ENCODE measurements at places on chromosomes 12 and 14. TPM values are rescaled to one million over a fixed set of nuclear protein-coding genes. Genes with fewer than 3 reads are reported as not detected.

GRCh38 chr14:92431199-92431725 is 82.3 kb upstream of the RIN3 start:
- no peak overlapping the region for H3K27ac ChIP-seq
- H3K27me3 ChIP-seq: no peaks in the 10 kb centered on the region
- no peaks in the 10 kb centered on the region for H3K4me1 ChIP-seq

GRCh38 chr12:124024263-124024678 is 51.3 kb downstream of the ZNF664 start:
- H3K36me3 ChIP-seq: no peaks in the 10 kb centered on the region
- DNase-seq: no peak
- H3K27ac ChIP-seq: no peak overlapping the region

- no peaks in the 10 kb centered on the region for H3K4me1 ChIP-seq
- no peak for DNase-seq
- H3K36me3 ChIP-seq: no peaks in the 10 kb centered on the region
- no peak overlapping the region for H3K4me3 ChIP-seq
- no peak overlapping the region for H3K27ac ChIP-seq
- peaks cover 14% of the 10 kb centered on the region for H3K27me3 ChIP-seq
Observed at GRCh38 chr12:114006482-114007425, 40.6 kb upstream of the RBM19 start.

PMEL gene
- 0.73 TPM for total RNA-seq

DNA sequence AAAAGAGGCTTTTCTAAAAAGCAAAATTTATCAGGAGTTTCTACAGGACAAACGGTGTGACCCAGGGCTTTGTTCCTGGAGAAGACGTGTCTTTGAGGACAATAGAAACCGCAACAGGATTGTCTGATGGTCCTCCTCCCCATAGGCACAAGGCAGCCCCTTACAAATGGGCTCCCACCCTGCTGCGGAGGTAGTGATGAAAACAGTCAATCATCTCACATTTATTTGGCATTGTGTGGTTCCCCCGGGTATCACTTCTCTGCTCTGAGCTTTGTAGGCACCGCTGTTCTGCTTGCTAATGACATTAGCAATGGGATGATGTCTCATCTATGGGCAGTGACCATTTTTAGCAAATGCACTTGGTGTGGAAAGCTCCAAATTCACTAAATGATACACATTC is 155.5 kb upstream of the TMPO start:
- DNase-seq: no peak
- no peak overlapping the region for H3K4me3 ChIP-seq
- no peaks in the 10 kb centered on the region for H3K4me1 ChIP-seq
- H3K36me3 ChIP-seq: no peaks in the 10 kb centered on the region

GRCh38 chr14:68139431-68140075 is 320.0 kb downstream of the RAD51B start:
- H3K4me1 ChIP-seq: peaks cover 53% of the 10 kb centered on the region
- H3K27me3 ChIP-seq: no peaks in the 10 kb centered on the region
- DNase-seq: no peak
- H3K27ac ChIP-seq: peak overlapping the region; percentile 65
- no peak overlapping the region for H3K4me3 ChIP-seq

GPRC5D gene
- total RNA-seq: not detected

KLRC2 gene
- total RNA-seq: not detected

- no peaks in the 10 kb centered on the region for H3K4me1 ChIP-seq
- no peaks in the 10 kb centered on the region for H3K27me3 ChIP-seq
- H3K4me3 ChIP-seq: no peak overlapping the region
- H3K36me3 ChIP-seq: no peaks in the 10 kb centered on the region
- DNase-seq: no peak
Observed at GRCh38 chr14:101234999-101235334, 326.3 kb upstream of the DIO3 start.

GRCh38 chr12:53670971-53671370 is 4.9 kb downstream of the ATP5MC2 start:
- H3K36me3 ChIP-seq: peaks cover 69% of the 10 kb centered on the region
- H3K27ac ChIP-seq: peak overlapping the region; percentile 21
- no peak overlapping the region for H3K4me3 ChIP-seq

GRCh38 chr12:70925539-70925938 is 5.0 kb upstream of the PTPRR start:
- H3K36me3 ChIP-seq: no peaks in the 10 kb centered on the region
- H3K4me1 ChIP-seq: no peaks in the 10 kb centered on the region
- H3K27ac ChIP-seq: no peak overlapping the region
- no peak overlapping the region for H3K4me3 ChIP-seq
- DNase-seq: no peak

- no peaks in the 10 kb centered on the region for H3K4me1 ChIP-seq
- DNase-seq: no peak
- H3K27me3 ChIP-seq: no peaks in the 10 kb centered on the region
- H3K4me3 ChIP-seq: no peak overlapping the region
- H3K27ac ChIP-seq: no peak overlapping the region
Observed at GRCh38 chr12:24889411-24889810, 59.5 kb downstream of the BCAT1 start.

NOVA1 gene
- 10.2 TPM for total RNA-seq

DNA sequence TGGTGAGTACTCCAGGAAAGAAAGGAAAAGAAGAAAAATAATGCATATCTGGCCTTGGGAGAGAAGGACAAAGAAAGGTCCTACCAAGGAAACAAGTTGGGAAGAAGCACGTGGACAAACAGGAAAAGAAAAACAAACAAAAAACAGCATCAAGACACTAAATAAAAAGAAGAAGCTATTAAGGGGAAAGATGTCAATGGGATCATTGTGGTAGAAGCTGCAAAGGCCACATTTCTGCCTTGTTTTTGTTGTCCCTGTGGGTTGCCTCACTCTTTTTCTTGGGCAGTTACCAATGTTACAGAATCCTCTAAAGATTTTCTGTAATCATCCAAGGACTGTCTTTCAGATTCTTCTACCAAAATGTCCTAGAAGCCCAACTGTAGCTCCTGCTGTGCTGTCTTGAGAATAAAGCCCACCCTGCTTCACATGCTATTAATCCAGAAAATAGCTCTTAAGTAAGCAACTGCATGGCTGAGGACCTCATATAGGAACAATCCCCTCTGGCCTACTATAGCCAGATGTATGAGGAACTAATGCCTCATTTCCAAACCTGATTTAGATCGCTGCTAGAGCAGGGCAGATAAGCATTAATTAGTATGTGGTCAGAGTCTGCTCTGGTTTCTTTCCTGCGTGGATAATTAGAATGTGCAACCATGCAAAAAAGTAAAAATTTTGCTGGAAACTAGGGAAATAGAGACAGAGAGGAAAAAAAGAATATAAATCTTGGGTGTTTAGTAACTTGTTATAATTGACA is 10.2 kb upstream of the CPNE8 start:
- H3K27ac ChIP-seq: no peak overlapping the region
- H3K27me3 ChIP-seq: no peaks in the 10 kb centered on the region
- H3K36me3 ChIP-seq: no peaks in the 10 kb centered on the region
- H3K4me1 ChIP-seq: no peaks in the 10 kb centered on the region
- H3K4me3 ChIP-seq: no peak overlapping the region
- DNase-seq: no peak

- no peak for DNase-seq
- no peaks in the 10 kb centered on the region for H3K36me3 ChIP-seq
- no peak overlapping the region for H3K4me3 ChIP-seq
- H3K27ac ChIP-seq: no peak overlapping the region
Observed at GRCh38 chr12:51320311-51320694, 3.7 kb downstream of the BIN2 start.

DNA sequence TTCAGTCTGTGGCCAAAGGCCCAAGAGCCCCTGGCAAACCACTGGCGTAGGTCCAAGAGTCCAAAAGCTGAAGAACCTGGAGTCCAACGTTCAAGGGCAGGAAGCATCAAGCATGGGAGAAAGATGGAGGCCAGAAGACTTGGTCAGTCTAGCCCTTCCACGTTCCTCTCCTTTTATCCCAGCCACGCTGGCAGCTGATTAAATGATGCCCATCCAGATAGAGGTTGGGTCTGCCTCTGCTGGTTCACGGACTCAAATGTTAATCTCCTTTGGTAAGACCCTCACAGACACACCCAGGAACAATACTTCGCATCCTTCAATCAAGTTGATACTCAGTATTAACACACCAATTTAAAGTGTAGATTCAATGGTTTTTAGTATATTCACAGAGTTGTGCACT is 21.1 kb upstream of the OS9 start:
- H3K36me3 ChIP-seq: no peaks in the 10 kb centered on the region
- H3K27me3 ChIP-seq: no peaks in the 10 kb centered on the region
- no peak for DNase-seq
- no peaks in the 10 kb centered on the region for H3K4me1 ChIP-seq

TAS2R10 gene
- total RNA-seq: 0.51 TPM

- DNase-seq: no peak
- H3K4me3 ChIP-seq: no peak overlapping the region
- no peak overlapping the region for H3K27ac ChIP-seq
- no peaks in the 10 kb centered on the region for H3K36me3 ChIP-seq
- H3K27me3 ChIP-seq: no peaks in the 10 kb centered on the region
Observed at GRCh38 chr14:51576117-51576430, 75.6 kb upstream of the FRMD6 start.

- no peaks in the 10 kb centered on the region for H3K4me1 ChIP-seq
- no peak overlapping the region for H3K27ac ChIP-seq
Observed at GRCh38 chr12:78128211-78128610, 297.5 kb downstream of the NAV3 start.

DNA sequence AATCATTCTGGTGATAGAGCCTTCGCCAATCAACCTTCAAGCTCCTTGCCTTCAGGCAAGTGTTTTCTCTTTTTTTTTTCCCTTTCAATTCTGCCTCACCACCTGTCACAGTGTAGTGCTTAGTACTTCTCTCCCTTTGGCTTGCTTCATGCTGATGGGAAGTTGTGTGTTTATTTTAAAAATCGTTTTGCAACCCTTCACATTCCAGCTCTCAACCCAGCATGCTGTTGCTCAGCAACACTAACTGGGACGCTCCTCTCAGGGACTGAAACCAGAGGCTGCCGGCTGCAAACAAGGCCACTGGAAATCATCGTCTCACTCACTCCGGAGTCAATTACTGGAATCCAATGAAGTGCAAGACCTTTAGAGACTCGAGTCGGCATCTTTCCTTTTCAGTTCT is 342.7 kb downstream of the PRKD1 start:
- no peaks in the 10 kb centered on the region for H3K36me3 ChIP-seq
- H3K4me3 ChIP-seq: no peak overlapping the region
- no peaks in the 10 kb centered on the region for H3K27me3 ChIP-seq

DNA sequence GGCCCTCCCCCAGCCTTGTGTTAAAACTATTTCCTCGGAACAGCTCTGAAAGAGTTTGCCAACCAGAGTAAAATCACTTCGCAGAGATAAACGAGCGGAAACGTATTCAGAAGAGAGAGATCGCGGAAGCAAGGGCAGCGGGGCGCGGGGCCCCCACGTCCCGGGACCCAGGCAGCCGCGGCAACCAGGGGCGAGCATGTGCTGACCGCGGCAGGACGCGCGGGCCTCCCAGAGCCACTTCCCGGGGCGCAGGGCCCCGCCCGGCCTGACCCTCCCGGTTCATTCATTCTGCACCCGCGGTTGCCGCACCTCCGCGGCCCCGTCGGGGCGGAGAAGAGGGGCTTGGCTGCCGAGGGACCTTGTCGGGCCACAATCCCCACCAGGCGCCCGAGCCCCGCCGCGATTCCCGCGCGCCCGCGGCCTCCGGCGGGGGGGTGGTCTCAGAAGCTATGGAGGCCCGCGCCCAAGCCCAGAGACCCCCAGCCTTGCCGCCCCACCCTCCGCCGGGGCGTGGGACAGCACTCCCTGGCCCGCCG is 598 bp downstream of the UBE2N start:
- H3K4me1 ChIP-seq: peaks cover 47% of the 10 kb centered on the region
- H3K27me3 ChIP-seq: no peaks in the 10 kb centered on the region
- DNase-seq: no peak
- H3K4me3 ChIP-seq: peak overlapping the region; percentile 71
- peak overlapping the region; percentile 99 for H3K27ac ChIP-seq

- H3K36me3 ChIP-seq: no peaks in the 10 kb centered on the region
- H3K27me3 ChIP-seq: no peaks in the 10 kb centered on the region
- no peak overlapping the region for H3K27ac ChIP-seq
- peaks cover 43% of the 10 kb centered on the region for H3K4me1 ChIP-seq
- DNase-seq: no peak
Observed at GRCh38 chr12:3257411-3257810, 180.2 kb downstream of the TSPAN9 start.

DNA sequence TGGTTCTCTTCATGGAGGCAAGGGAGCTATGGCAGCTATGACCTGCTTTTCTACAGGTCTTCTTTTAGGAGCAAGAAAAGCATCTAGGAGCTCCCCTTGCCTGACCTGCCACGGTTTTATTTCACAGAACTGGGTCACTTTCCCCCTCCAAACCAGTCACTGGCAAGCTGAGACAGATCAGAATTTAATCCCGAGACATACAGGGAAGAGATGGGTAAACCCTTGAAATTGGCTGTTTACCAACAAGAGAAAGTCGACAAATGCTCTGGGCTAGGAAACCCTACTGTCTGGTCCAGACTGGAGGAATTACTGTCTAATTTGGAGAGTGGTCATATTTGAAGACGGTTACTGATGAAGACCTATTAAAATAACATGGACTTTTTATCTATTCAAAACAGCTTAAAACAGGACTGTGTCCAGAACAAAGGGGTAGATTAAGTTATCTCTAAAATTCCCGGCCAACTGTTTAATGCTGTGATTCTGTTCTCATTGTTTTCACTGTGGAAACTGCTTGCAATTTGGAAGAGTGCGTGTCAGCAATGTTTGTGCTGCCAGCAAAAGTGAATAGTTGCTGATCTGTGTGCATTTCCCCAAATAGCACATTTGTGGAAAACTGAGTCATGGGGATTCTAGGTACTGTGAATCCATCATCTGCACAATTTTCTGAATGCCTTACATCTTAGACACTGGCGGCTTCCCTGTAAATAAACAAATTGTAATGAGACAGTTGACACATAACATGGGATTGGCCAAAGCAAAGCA is 73.4 kb upstream of the EEA1 start:
- no peak for DNase-seq
- H3K27ac ChIP-seq: no peak overlapping the region

DNA sequence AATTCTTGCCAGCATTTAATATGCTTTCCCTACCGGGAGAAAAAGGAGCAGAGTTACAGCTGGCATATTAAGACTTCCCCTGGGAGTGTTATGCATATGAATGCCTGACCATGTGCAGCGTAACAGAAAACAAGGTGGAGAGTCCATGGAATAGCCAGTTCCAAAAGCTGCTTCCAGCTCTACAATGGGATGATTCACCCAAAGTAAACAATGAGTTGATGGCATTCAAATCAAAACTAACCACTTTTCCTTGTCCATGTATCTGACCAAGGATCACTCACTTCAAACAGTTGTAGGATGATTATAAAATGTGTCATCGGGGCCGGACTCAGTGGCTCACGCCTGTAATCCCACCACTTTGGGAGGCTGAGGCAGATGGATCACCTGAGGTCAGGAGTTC is 48.1 kb upstream of the BICDL1 start:
- H3K27me3 ChIP-seq: no peaks in the 10 kb centered on the region
- H3K4me3 ChIP-seq: no peak overlapping the region
- no peak overlapping the region for H3K27ac ChIP-seq
- DNase-seq: no peak
